Foreskin fibroblast (primary cell): ENCODE measurements at places on chromosomes 2 and 18.
A peak's percentile ranks its signal among the peaks of the same experiment; 100 is the strongest.

GRCh38 chr2:143835481-143835880, 684.4 kb downstream of the ZEB2 start:
- DNase-seq, result no peak

GRCh38 chr2:236762628-236763027, 193.0 kb downstream of the ACKR3 start:
- DNase-seq, result no peak

GRCh38 chr2:25362434-25363145, 20.9 kb upstream of the DNMT3A start:
- DNase-seq, result peak; percentile 23

DNA sequence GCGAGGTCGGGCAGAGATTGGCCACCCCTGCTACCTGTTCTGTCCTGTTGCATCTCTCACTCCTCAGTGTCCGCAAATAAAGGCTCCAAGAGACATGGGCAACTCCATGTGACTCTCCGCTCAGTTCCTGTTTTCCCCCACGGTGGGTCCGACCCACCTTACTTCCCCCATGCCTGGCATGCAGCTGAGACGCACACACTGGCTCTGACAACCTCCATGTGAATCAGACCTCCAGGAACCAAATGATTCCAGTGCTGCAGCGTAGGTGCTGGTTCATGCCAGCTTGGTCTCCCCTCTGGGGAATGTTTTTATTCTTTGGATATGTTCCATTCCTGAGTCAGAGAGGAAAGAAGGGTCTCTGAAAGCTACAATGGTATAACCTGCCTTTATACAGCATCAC, 221.5 kb downstream of the SH3RF3 start:
- DNase-seq, result no peak

DNA sequence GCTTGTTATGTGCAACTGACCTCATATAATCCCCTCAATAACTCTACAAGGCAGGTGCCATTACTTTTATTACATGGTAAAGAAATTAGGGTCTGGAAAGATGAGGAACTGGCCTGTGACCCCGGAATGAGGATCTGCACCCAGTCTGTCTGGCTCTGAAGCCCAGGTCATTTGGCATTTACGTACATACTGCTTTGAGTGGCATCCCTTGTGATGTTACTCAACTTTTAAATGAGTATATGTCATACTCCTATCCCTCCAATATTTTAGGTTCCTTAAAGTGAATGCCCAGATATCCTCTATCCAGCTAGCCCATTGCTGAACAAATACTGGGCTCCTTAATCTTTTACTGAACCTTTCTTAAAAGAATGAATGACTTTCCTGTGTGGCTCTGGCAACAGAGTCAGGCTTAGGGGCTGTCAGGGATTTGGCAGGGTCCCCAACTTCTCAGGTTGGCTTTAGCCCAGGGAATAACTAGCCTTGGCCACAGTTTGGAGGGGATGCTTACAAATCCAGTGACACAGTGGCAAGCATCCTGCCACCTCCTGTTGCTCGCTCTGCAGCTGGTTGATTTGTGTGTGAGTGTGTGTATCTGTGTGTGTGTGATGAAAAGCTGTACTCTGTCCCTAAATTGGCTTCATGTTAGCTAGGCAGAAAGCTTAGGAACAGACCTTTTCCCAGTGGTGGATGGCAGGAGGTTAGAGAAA, 3.4 kb upstream of the CXCR4 start:
- DNase-seq, result no peak

DNA sequence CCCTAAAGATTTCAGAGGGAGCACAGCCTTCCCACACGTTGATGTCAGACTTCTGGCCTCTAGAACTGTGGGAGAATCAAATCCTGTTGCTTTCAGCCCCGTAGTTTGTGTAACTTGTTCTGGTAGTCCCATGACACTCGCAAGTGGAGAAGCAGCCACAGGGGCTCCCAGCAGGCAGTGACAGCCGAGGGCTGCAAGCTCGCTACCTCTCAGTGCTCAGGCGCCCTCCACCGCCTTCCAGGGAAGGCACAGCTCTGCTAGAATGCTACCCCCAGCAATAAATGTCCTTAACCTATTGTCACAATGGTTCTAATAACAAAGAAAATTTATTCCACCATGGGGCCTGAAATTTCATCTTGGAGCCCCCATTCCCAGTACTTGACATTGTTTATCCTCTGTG, 143.1 kb upstream of the ZNF236 start:
- no peak for DNase-seq

- no peak for DNase-seq
Measured at GRCh38 chr2:237058423-237058822, 27.3 kb upstream of the COPS8 start.

DNA sequence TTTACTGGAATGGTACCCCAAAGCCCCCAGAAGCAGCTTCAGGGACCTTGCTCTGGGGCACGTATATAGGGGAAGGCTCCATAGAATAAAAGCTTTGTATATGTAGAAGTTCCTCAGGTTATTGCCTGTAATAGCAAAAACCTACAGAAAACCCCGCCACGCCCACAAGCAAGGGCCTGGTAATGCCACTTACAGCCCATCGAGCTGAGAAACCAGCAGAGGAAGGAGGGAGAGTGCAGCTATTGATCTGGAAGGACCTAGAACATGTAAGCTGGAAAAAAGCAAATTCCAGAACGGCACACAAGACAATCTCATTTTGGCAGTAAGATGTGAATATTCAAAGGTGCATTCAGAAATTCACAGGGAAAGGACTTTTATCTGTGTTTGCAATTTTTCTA, 15.8 kb downstream of the HS1BP3 start:
- DNase-seq, result no peak

- no peak for DNase-seq
Measured at GRCh38 chr18:33350256-33350655, 90.3 kb downstream of the CCDC178 start.

GRCh38 chr2:172242961-172243360, 140.3 kb upstream of the DLX2 start:
- DNase-seq, result peak; percentile 21

GRCh38 chr2:148201075-148202004, 180.4 kb downstream of the MBD5 start:
- DNase-seq, result peak; percentile 25
